ENCODE measurements at places on chromosomes 16 and 17.
A peak's percentile ranks its signal among the peaks of the same experiment; 100 is the strongest.

GRCh38 chr17:11140043-11140442 is 101.0 kb upstream of the SHISA6 start:
- no peak for DNase-seq

GRCh38 chr17:82200743-82201497 is 11.7 kb downstream of the CCDC57 start:
- no peak for DNase-seq

- DNase-seq = no peak
Measured at GRCh38 chr17:62093188-62094155, 28.4 kb upstream of the MED13 start.

DNA sequence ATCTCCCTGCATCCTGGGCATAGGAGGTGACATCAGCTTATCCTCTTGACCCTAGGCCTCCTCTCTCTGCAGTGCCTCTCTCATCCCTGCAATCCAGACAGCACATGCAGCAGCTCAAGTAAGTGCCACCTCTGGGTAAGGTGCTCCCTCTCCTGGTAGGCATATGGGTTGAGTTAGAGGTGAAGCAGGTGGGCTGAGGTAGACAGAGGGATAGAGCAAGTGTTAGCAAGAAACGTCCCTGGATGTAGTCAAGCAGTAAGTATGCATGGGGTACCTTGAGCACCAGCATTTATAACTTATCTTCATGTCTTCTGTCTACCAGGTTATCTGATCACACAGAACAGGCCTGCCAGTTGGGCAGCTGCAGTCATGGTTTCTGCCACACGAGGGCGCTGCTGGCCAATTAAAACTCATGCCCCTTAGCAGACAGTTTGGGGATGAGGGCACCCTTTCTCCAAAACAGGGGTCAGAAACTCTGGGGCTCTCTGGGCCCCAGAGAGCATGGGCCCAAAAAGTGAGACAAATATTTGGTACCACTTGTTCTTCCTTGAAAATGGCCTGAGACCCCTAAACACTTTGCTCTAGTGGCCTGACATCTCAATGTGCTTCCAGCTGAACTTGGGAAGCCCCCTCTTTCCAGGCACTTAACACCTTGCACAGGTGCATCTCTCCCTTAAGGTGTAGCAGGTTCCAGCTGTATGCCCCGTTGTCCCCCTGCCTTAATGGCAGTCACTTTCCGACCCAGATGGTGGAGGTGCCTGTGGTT is 59.8 kb downstream of the NEUROD2 start:
- DNase-seq = peak; percentile 42

- peak; percentile 86 for DNase-seq
Measured at GRCh38 chr16:3717235-3718018, at the start of gene TRAP1. Gene TRAP1 (minus strand): TSS chr16:3717524. CDS start chr16:3717508, 16 bp downstream.

GRCh38 chr16:65908568-65908967 is 457.9 kb upstream of the CDH5 start:
- no peak for DNase-seq

DNA sequence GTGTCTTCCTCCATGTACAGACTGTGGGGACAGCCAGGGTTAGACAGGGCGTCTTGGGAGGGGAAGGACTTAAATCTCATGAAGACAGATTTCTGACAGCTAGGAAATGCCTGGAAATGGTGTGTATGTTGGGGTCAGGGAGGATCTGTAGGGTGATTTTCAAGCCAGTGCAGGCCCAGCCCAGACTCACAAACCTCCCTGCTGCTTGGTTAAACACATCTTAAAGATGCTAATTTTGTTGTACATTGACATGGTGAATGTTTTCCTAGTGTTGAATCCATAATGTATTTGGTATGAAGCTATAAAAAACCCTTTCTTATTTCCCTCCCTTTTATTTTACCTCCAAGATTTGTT is 238.3 kb downstream of the CCDC182 start:
- no peak for DNase-seq

DNA sequence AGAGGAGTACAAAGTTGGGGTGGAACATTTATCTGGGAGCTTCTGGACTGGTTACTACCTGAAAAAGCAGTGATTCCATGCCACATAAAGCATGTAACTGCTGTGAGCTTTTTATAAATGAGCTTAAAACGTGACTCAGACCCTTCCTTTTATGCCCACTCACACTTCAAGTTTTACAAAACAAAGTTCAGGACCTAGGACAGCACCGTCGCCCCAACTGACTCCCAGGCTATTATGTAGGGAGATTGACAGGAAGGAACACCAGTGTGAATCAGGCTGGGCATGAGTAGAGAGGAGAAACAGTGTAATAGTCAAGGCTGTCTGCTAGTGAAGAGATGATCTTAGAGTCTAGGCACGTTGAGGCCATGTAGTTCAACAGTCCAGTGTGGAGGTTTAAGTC is 91.6 kb upstream of the DNAH9 start:
- DNase-seq = no peak

DNA sequence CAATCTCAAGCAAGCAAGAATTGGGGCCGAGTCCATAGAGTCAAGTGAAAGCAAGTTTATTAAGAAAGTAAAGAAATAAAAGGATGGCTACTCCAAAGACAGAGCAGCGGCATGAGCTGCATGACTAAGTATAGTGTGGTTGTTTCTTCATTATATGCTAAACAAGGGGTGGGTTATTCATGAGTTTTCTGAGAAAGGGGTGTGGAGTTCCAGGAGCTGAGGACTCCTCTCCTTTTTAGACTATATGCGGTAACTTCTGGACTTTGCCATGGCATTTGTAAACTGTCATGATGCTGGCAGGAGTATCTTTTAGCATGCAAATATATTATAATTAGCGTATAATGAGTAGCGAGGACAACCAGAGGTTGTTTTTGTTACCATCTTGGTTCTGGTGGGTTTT is 819.9 kb downstream of the KCNJ2 start:
- DNase-seq = no peak

GRCh38 chr17:77089124-77089490 is 51.7 kb upstream of the SEC14L1 start:
- no peak for DNase-seq

- no peak for DNase-seq
Measured at GRCh38 chr16:29710227-29711219, 31.5 kb downstream of the QPRT start.

DNA sequence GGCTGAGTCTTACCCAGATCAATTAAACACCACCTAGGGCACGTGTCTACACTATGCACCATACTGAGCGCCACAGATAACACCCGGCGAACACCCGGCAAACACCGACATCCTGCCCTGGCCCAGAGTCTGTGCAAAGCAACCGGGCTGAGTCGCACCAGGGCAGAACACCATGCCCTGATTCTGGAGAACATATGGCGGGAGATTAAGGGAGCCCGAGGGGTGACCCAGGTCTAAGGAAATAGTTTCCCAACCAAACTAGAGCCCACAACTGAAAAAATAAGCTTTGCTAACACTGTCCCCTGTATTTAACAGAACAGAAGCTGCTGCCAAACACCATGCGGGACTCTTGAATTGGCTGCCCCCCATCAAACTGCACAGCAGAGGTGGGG is 22.1 kb downstream of the MYO18A start:
- DNase-seq = no peak

Measured in activated CD4-positive, CD25-positive, alpha-beta regulatory T cell (primary cell).